Cerebellum (tissue), 4 donors: ENCODE measurements at places on chromosomes 4 and X.

- DNase-seq, result no peak
Measured at GRCh38 chr4:37567836-37568235, 118.3 kb downstream of the RELL1 start.

DNA sequence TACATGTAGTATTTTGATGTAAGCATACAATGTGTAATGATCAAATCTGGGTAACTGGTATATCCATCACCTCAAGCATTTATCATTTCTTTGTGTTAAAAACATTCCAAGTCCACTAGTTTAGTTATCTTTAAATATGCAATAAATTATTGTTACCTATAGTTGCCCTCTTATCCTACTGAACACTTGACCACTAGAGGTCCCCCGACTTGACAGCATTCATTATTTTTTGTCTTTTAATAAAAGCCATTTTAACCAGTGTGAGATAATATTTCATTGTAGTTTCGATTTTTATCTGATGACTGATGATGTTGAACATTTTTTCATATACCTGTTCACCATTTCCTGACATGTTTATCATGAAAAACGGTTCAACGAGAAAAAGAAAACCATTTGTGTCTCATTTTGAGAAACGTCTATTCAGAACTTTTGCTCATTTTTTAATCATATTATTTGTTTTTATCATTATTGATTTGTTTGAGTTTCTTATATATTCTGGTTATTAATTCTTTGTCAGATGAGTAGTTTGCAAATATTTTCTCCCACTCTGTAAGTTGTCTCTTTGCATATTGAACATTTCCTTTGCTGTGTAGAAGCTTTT, 199.0 kb upstream of the CXXC4 start:
- no peak for DNase-seq

DNA sequence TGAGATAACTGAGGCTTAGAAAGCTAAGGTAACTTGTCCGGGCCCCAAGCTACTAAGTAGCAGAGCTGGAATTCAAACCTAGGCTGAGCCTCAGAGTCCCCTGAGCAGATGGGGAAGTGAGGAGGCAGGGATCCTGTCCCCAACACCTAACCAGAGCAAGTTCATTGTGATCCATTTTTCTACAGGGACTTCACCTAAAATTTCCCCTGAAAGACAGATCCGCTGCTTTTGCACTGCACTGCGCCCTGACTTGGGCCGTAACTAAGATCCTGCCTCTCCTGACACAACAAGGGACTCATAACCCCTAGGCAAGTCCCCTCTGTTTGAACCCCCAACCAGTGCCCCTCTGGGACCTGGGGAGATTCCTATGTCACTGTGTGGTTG, 25.6 kb upstream of the MTM1 start:
- no peak for DNase-seq

DNA sequence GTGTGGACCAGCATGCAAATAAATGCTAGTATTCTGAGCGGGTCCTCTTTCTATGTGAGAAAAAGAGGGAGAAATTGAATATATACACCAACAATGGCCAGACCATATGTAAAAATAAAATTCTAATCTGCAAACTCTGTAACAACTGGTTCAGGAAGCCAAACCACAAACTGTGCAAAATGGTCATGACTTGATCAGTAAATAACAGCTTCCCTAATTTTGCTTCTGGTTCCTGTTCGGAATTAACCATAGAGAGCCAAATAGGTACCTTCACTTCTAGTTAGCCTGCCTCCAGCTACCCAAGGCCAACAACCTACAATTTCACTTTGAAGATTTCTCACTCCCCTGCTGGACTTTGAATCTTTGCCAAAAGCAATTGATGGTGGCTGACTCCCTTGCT, 1313.2 kb downstream of the ADGRL3 start:
- DNase-seq, result no peak

GRCh38 chr4:112898357-112899141, 150.9 kb upstream of the ANK2 start:
- no peak for DNase-seq

- DNase-seq, result no peak
Measured at GRCh38 chr4:107255596-107255995, 219.5 kb upstream of the DKK2 start.

GRCh38 chrX:8673201-8673600, 58.7 kb downstream of the ANOS1 start:
- DNase-seq, result no peak

GRCh38 chr4:81802285-81802846, 330.7 kb upstream of the RASGEF1B start:
- no peak for DNase-seq

DNA sequence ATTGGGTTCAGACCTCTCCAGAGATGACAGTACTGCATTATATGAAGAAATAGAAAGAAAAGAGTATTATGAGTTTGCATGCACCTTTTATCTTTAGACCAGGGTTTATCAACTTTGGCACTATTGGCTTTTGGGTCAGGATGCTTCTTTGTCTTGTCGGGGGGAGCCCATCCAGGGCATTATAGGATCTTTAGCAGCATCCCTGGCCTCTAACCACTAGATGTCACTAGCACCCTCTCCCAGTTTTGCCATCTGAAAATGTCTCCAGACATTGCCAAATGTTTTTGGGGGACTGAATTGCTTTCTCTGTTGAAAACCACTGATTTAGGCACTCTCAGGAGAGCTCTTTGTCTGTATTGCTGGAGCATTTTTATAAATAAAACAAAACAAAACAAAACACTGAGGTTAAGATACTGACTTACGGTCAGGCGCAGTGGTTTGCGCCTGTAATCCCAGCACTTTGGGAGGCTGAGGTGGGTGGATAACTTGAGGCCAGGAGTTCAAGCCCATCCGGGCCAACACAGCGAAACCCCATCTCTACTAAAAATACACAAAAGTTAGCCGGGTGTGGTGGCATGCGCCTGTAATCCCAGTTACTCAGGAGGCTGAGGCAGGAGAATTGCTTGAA, 23.6 kb downstream of the CA5B start:
- peak; percentile 23 for DNase-seq

DNA sequence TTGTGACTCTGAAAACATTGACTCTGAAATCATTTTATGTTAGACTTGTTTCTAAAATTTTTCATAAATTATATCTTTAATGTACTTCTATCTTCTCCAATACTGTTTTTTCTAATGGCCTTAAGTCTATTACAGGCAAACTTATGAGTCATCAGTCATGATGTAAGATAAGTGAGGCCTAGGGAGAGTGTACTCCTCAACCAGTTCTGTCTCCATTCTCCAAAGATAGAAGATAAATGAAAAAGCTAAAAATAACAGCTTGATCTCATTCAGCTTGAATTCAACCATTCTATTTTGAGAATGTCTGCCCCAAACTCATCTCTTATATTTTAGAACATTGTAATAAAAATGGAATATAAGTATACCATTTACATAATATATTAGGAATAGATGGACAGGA, 34.5 kb downstream of the STBD1 start:
- DNase-seq, result no peak

- DNase-seq, result no peak
Measured at GRCh38 chr4:188682321-188682720, 543.1 kb downstream of the TRIML1 start.

DNA sequence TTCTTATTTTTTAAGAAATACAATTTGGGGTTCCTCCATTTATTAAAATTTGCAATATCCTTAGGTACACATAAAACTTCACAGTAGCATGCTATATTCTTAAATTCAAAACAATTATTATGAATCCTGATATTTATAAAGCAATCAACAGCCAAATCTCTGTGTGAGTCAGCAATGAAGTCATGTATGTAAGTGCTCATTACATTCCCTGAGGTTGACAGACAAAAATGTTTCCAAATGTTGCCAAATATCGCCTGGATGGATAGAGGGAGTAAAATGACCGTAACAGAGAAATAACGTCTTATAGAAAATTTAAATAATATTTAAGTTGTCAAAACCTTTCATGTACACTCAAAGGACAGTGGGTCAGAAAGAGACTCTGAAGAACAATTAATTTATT, 220.0 kb downstream of the PCDH18 start:
- DNase-seq, result no peak

DNA sequence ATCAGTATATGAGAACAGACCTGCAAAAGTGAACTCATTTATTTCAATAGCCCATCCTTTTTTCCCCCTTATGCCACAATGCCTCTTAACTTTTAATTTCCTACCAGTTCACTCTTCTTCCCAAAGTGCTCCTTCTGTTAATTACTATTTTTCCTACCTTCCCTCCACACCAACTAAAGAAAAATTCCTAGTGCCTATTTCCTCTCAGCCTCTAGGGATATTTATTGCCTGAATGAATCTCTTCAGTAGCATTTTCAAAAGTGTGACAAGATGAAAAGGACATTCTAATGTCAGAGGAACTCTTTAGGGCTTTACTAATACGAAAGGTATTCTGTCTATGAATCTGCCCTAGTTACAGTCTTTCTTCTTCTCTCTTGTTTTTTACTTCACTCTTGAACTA, 181.1 kb upstream of the SPRY1 start:
- DNase-seq, result no peak
